PC-3 (cell line): ENCODE measurements at places on chromosomes 1 and 21. TPM values are rescaled to one million over a fixed set of nuclear protein-coding genes. Genes with fewer than 3 reads are reported as not detected.

- DNase-seq = peak; percentile 78
These were observed 43.2 kb upstream of the ARHGAP29 start for GRCh38 chr1:94280541-94280940.

DNA sequence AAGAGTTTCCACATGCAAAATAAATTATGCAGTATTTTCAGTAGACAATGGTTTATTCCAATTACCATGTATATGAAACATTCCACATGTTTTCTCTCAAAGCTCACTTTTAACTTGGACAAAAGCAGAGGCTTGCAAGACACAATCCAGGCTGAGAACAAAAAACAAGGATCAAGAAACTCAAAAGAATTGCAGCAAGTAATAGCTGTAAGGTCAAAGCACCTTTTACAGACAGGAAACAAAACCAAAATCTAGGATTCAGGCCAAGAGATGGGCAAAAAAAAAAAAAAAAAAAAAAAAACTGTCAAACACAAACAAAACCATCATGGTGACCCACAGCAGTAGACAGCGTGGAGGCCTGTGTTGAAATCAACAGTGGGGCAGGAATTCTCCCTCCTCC is 9.3 kb downstream of the RGS1 start:
- no peak for DNase-seq

DNA sequence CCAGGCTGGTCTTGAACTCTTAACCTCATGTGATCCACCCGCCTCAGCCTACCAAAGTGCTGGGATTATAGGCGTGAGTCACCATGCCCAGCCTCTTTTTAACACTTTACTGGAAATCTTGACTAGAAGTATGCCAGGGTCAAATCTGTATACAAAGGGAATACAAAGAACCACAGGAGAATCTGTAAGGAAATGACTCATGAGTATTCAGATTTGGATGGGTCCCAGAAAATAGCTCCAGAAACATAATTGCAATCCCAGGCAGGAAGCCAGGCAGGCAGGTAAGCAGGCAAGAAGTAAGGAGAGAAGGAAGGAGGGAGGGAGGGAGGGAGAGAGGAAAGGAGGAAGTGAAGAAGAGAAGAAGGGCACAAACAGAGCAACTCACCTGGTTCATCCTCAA is 22.8 kb upstream of the TIAM1 start:
- peak; percentile 98 for DNase-seq

Gene CBR3
- 49.3 and 56.3 TPM in 2 replicates for total RNA-seq

DNA sequence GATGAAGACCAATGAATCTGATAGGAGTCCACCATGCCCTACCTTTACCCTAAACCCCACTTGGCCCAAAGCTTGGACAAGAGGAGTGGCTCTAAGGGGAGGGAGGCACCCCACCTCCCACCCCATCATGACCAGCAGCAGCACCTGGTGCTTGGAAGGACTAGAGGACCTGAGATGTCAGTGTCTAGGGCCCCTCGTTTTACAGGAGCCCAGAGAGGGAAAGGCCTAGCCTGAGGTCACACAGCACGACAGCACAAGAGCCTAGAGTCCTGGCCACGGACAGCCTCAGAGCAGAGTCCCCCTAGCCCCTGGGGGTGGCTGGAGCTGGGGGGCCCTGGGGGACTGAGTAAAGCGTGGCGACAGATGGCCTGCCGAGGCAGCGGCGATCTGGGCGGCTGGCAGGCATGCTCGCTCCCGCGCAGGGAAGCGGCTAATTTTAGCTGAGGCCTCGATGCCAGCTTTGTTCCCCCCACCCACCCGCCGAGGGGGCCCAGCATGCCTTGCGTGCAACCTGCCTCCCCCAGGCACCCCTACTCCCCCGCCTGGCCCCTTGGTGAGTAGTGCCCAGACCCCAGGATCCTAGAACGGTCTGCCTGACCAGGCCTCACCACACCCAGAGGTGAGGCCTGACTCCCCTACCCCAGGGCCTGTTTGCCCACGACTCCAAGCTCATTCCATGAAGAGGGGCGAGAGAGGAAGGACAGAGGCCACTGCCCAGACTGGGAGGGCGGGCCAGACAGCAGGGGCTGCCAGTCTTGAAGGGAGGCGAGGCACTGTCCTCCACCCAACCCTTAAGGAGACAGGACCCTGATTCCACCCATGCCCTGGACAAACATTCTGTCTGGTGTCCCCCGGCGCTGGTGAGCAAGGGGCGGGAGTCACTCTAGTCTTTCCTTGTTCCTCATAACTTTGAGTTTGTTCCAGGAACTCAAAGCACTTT is 39.0 kb downstream of the AHDC1 start:
- DNase-seq = no peak

Gene KRTAP19-4
- total RNA-seq = not detected in 2 replicates

- DNase-seq = no peak
These were observed 648.1 kb downstream of the USP25 start for GRCh38 chr21:16377857-16378256.

DNA sequence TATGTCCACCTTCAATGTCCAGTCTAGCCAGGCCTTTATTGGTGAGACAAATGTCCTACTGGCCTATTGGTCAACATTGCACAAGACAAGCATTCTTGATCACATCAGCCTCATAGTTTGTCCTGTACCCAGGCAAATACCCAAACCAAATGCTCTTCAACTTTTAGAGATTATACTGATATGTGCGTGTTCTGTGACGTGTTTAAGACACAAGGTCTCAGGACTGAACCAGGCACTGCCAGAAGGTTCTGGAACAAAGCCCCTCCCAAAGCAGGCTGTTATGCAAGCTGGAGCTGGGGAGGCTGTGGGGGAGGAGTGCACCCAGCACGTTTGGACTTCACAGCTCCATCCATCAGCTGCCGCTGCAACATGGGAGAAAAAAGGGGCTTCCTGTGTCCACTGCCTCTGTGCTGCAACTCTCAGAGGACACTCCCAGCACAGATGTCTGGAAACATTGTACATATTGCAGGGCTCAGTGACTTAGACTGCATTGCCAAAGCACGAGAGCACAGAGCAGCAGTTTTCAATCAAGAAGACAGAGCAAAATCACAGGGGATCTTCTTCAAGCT is 45.9 kb downstream of the NID1 start:
- DNase-seq = no peak

GRCh38 chr1:60402216-60402615 is 328.6 kb upstream of the C1orf87 start:
- no peak for DNase-seq

Gene PAQR6
- total RNA-seq = 6.6 and 7.2 TPM in 2 replicates

DNA sequence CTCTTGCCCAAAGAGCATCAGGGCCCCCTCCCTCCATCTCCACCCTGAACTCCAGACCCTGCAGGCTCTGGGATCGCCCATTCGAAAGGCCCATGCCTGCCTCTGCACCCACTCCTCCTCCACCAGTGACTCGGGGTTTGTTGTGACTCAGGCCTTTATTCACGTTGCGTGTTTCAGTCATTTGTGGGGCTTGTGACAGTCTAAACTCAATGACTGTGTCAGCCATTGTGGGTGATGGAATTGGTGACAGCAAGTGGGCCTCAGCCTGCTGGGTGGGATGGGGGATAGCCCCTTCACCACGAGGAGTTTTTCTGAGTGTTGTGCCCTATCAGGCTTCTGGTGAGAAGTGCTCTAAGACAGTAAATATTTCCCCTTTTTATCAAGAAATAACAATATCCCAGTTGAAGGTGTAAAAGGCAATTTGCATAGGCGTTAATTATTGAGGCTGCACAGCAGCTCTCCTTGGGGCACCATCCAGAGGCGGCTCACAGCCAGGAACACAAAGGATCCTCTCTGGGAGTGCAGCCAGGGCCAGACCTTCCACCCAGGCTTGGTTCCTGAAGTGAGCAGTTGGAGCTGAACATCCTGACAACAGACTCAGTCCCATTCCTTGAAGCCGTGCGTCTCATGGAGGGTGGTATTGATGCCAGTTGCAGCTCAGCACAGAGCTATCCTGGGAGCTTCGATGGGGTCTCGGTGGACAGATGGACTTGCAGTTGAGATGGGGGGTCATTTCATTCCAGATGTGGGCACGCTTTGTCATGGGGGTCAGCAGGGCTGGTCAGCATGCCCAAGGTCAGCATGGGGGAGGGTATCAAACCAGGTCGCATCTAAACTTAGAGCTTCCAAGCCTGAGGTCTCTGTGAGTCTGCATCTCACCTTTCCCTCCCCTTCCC is 135.6 kb upstream of the CACNA1E start:
- DNase-seq = no peak

DNA sequence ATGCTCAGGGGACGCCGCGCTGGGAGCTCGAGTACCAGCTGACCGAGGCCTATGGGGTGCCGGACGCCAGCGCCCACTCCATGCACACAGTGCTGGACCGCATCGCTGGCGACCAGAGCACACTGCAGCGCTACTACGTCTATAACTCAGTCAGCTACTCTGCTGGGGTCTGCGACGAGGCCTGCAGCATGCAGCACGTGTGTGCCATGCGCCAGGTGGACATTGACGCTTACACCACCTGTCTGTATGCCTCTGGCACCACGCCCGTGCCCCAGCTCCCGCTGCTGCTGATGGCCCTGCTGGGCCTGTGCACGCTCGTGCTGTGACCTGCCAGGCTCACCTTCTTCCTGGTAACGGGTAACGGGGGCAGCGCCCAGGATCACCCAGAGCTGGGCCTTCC is 1.3 kb upstream of the XKR8 start:
- no peak for DNase-seq

Gene CD5L
- total RNA-seq = not detected in 2 replicates

Gene GSTM1
- not detected in 2 replicates for total RNA-seq

- DNase-seq = no peak
These were observed 306.0 kb upstream of the KAZN start for GRCh38 chr1:14292520-14292919.

DNA sequence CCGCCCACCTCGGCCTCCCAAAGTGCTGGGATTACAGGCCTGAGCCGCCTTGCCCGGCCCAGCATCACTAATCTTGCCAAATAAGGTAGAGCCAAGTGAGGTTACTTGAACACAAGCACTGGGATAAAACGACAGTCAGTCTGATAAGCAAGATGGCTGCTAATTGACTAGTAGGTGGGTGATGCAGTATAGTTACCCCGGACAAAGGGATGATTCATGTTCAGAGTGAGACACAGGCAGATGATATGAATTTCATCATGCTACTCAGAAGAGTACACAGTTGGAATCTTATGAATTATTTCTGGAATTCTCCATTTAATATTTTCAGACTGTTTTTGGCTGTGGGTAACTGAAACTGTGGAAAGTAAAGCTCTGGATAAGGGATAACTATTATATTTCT is 178.4 kb downstream of the USP25 start:
- no peak for DNase-seq

GRCh38 chr21:21767276-21767675 is 769.1 kb downstream of the NCAM2 start:
- no peak for DNase-seq

- no peak for DNase-seq
These were observed 57.9 kb downstream of the PHTF1 start for GRCh38 chr1:113701429-113701828.

- DNase-seq = peak; percentile 91
These were observed 17.1 kb downstream of the ZP4 start for GRCh38 chr1:237873487-237874211.

Gene OR14K1
- not detected in 2 replicates for total RNA-seq

Gene PLCH2
- 5.9 and 7.2 TPM in 2 replicates for total RNA-seq

GRCh38 chr1:230781594-230781993 is 34.4 kb downstream of the CAPN9 start:
- DNase-seq = peak; percentile 22

Gene LCE1E
- not detected in 2 replicates for total RNA-seq

Gene S100A9
- 482 and 559 TPM in 2 replicates for total RNA-seq

- DNase-seq = peak; percentile 31
These were observed 842 bp upstream of the ZC3H12A start for GRCh38 chr1:37473431-37474045.

- no peak for DNase-seq
These were observed 5.4 kb downstream of the BARHL2 start for GRCh38 chr1:90711696-90712095.

Gene S100A1
- total RNA-seq = 0.29 TPM in 1 of 2 replicates, not detected in the other

GRCh38 chr1:226730836-226731235 is 8.2 kb downstream of the ITPKB start:
- no peak for DNase-seq

GRCh38 chr1:156727926-156728598 is at the start of gene METTL25B:
Gene METTL25B (plus strand): TSS chr1:156728469. CDS start chr1:156729105, 636 bp downstream.
- DNase-seq = peak; percentile 89

DNA sequence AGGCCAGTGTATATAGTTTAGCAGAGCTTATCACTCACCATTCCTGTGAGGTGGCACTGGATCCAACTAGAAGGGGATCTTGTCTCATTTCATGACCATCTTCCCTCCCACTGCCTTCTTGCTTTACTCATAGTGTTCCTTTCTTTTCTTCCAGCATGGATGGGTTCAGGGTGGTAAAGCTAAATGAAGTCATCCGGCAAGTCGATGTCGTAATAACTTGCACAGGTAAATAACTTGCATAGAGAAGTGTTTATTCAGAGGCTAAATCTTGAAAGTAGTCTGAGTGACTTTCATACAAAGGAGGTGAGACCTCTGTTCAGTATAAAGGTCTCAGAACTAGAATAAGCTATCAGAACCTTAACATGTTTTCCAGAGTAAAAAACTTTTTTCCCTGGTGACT is 16.6 kb upstream of the STRIP1 start:
- no peak for DNase-seq

DNA sequence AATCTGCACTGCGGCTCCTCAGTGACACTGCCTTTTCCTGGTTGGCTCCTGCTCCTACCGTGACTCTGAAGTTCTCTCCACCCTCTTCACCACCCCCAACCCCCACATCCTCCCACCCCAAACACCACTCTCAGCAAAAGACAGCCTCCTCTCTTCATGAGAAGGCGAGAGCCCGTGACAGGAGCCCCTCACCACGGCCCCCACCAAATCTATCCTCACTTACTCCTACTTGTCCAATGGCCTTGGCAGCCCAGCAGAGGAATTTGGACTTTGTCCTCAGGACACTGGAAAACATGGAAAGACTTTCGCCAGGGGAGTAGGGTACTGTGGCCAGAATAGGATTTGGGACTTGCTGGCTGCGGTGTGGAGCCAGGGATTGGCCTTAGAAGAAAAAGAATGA is 6.9 kb downstream of the TMEM125 start:
- DNase-seq = no peak

DNA sequence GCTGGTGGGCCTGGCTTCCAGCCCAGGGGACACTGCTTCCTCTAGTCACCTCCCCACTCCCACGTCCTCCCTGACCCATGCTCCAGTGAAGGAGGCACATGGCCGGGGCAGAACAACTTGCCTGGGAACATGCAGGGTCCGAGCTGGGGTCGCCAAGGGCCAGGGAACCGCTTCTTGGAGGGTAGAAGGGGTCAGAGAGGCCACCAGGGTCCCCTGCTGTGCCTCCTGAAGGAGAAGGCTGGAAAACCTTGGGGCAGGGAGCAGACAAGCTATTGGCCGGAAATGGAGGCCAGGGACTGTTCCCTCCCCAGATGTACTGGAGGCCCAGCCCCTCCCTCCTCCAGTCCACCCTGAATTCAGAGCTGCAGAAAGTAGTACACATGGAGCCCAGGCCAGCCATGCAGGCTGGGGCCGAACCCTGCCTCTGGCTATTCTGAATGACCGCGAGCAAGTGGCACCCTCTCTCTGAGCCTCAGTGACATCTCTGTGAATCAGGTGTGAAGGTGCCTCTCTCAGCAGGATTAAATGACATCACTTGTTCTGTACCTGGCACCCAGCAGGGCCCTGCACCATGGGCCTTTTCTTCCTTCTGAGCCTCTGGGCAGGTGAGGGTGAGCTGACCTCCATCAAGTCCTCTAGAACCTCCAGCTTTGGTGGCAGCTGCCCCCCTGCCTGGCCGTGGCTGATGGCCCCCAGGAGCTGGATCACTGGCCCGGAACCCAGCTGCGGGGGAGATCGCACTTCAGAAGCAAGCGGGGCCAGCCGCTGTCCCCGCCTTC is 15.7 kb downstream of the SPOCD1 start:
- no peak for DNase-seq
